ENCODE measurements at places on chromosomes 1 and 21.

DNA sequence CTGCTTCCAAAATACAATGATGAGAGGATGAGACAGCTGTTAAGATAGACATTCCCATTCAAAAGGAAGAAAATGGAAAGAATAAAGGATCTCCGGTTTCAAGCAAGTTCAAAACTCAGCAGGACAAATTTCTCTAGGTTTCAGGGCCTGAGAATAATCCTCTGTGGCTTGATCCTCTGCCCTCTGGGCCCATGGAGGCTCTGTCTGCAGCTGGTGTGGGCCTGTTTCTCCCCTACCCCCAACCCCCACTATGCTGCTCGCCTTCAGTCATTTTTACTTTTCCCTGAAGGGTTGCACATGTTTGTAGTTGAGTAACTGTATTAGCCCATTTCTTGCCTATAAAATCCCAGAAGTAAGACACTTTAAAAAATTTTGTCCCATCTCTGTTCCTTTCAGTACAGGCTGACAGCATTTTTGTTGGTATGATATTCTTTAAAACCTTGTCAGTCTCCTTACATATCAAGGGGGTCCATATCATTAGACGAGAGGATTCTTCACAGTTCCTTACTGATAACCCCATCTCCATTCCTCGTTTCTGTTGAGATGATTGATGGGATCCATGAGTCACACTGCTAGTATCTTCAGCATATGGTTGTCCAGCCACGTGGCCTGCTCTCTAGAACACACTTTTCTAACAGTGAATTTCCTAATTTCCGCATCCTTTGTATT lies 10.5 kb downstream of the ZMYM4 start:
- DNase-seq = no peak

DNA sequence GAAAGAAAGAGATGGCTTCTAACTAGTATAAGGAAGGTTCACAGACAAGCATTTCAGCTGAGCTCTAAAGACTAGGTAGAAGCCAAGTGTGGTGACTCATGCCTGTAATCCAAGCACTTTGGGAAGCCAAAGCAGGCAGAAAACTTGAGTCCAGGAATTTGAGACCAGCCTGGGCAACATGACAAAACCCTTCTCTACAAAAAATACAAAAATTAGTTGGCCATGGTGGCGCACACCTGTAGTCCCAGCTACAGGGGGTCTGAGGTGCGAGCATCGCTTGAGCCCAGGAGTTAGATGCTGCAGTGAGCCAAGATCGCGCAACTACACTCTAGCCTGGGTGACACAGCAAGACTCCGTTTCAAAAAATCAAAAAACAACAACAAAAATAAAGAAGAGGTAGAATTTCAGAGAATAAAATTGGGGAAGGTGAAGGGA lies 27.8 kb downstream of the FBXO42 start:
- DNase-seq = no peak

- DNase-seq = peak; percentile 70
Measured at GRCh38 chr1:116373431-116374352, 648 bp downstream of the ATP1A1 start.

DNA sequence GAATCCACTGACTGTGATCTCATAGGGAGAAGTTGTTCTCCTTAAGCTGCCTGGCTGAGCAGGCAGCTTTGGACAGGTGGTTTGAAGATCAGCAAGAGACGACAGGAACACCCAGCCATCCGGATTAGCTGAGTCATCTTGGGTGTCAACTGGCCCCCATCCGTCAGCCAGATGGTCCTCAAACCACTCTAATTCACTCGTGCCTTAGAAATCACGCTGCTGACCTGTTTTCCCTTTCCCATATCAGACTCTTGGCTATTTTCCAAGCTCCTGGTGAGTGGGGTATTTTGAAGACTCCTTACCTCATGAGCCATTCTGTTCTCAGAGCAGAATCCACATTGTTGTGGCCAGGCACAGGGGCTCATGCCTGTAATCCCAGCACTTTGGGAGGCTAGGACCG lies 149.1 kb upstream of the L1TD1 start:
- DNase-seq = no peak

DNA sequence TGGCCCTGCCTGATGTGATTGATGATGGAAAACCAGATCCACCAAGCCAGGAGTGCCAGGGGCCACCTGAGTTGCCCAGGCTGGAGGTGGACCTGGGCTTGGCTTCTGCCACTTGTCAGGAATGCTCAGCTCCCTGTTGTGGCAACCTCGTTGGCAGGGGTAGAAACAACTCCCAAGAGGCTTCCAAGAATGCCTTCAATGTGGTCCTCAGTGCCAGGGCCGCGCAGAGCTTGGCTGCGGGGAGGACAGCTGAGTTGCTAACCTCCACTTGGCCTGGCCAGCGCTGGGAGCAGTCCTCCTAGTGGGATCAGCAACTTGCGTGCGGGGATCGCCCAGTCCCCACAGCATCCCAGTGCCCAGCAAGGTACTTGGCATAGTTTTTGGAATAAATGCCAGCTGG lies 9.0 kb downstream of the MYOM3 start:
- DNase-seq = no peak

DNA sequence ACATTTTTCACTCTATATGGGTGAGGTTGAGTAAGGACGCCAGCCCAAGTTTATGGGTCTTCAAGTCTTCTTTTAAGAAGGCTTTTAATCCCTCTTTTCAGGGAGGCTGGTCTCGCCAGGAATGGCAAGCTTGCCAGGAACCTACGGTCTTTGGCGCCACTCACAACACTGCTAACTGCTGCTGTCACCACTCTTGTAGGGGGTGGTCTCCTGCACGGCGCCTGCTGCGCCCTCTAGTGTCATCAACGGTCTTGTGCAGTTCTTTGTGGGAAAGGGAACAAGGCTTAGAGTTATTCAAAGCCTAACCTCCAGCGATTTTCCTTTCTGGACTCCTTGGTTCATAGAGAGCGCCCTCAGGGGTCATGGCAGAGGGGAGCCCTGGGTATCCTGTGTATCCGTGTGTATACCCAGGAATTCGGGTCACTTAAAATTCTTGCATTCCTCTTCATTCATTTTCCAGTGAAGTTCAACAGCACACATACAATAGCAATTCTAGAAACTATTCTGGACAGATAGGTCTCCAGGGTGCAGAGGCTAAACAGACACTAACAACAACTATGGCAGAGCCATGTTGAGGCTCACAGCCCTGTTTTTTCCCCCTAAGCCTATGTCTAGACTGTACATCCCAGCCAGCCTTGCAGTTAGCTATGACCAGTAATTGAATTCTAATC lies 392.8 kb upstream of the CAMK1G start:
- DNase-seq = no peak

- no peak for DNase-seq
Measured at GRCh38 chr1:66207484-66207883, 326.5 kb upstream of the SGIP1 start.

DNA sequence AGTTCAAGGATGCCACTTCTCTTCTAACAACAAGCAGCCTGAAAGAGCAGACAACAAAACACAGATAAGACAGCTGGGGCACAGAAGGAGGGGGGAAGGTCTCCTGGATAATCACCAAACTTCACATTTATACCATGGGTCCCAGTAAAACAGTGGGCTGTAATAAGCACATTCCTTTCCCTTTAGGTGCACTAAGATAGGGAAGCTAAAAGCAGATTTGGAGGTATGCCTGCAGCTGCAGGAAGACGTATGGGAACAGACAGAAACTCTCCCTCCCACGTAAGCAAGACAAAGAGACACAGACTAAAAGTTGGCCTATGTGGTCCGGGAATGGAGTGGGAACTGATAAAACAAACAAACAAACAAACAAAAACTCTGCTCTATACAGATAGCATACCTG lies 612.1 kb downstream of the MRPL39 start:
- DNase-seq = no peak

DNA sequence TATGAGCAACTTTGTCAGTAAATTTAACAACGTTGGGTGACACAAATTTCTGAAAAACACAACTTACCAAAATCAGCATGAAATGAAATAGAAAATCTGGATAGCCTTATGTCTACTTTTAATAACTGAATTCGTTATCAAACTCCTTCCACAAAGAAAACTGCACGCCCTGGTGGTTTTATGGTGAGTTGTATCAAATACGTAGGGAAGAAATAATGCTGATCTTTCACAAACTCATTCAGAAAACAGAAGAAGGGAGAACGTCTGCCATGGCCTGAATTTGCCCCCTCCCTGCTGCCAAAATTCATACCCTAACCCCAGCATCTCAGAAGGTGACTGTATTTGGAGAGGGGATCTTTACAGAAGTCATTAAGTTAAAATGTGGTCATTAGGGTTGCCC lies 50.0 kb upstream of the COL18A1 start:
- no peak for DNase-seq

DNA sequence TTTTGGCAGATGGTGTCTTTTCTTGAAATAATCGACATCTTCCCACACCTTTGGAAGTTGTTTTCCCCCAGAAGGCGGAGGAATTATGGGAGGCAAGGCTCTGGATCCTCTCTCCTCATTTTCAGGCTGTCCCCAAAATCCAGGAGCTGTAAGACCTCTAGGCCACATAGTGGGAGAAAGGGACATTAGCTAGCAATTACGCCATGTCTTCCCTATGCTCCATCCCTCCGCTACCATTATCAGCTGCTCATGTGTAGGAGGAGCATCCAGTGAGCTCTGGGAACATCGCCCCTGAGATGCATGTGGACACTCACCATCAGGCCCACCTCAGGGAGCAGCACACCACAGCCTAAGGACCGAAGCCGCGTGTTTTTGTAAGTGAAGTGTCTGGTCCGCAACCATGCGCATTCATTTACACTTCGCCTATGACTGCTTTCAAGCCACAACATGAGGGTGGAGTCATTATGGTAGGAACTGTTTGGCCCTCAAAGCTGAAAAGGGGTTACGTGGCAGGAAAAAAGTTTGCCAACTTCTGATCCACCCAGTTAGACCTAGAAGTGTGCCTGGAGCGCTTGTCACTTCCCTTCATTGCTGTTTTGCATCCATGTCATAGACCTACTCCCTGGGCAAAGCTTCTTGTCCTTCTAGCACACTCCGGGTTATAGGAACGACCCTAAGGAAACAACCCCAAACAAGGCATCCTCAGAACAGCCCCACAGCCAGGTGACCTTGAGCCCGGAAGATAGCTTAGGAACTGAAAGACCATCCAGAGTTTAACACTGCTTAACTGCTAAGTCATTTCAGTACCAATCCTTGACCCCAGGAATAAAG lies 85.5 kb downstream of the C1orf94 start:
- no peak for DNase-seq

DNA sequence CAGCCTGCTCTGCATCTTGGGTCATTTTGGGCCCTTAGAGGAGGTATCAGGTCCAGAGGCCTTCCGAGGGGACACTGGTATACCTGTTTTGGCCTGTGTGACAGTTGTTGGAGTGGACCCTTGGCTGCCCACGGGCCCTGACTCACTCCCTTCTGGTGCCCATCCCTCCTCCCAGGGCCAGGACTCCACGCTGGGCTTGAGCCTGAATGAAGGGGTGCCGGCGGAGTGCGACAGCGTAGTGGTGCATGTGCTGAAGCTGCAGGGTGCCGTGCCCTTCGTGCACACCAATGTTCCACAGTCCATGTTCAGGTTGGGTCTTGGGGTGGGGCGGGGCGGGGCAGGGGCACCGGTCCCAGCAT lies 11.1 kb downstream of the FAAH start:
- DNase-seq = no peak

GRCh38 chr1:110084227-110085078 lies 14.0 kb upstream of the ALX3 start:
- DNase-seq = no peak

GRCh38 chr1:62076286-62076685 lies 118.4 kb upstream of the L1TD1 start:
- DNase-seq = no peak

- no peak for DNase-seq
Measured at GRCh38 chr1:3746389-3746829, 5.8 kb upstream of the CCDC27 start.

GRCh38 chr1:106502659-106503058 lies 553.8 kb upstream of the PRMT6 start:
- no peak for DNase-seq

DNA sequence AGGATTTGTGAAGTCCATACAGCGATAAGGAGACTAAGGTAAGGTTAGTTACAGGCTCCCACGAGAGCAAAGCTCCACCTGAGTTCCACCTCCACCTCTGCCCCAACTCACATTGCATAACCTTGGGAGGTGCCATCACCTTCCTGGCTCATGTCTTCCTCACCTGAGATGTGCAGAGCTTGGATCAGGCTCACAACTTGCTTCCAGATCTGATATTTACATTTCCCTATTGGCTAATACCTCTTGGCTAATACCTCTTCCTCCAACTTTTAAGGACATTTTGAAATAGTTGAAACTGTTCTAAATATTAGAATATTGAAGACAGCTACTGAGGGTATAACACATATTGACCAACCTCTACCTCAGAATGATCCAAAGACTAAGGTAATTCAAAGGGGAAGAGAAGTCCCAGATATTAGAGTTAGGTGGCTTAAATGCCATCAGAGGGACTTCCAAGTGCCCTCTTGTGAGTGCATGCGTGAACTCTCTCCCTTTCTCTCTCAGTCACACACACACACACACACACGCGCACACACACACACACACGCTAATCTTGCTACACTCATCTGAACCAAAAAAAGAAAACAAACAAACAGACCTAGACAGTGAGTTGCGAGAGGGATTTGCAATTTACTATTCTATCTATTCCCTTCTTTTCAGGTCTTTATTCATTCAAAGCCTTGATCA lies 134.3 kb downstream of the PLPP3 start:
- DNase-seq = no peak

Measured in natural killer cell treated with Interleukin-12 subunit alpha and Interleukin-12 subunit beta and Interleukin-15 and Interleukin-18, amount 100 ng/mL, for 72 hours (primary cell).